ENCODE measurements at places on chromosomes 1 and 21.

DNA sequence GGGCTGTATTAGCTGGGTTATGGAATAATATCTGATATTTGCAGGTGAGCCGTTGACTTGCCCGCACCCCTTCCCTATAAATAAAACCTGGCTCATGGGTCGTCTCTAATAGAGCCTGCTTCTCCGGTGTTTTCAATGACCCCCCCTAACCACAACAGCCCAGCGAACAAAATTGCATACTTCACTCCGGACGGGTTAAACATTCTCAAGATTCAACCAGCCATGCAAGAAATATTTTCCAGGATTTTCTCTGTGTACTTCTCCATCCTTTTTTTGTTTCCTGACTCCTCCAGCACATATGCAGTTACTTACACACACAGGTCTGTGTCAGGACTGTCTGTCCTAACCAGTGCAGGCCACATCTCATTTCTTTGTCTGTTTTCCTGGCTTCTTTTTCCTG is 267.7 kb downstream of the ZNF648 start:
- no peak for DNase-seq

GRCh38 chr1:60745484-60745883 is 336.9 kb upstream of the NFIA start:
- no peak for DNase-seq

- no peak for DNase-seq
These were observed 65.2 kb downstream of the NOS1AP start for GRCh38 chr1:162134646-162135045.

DNA sequence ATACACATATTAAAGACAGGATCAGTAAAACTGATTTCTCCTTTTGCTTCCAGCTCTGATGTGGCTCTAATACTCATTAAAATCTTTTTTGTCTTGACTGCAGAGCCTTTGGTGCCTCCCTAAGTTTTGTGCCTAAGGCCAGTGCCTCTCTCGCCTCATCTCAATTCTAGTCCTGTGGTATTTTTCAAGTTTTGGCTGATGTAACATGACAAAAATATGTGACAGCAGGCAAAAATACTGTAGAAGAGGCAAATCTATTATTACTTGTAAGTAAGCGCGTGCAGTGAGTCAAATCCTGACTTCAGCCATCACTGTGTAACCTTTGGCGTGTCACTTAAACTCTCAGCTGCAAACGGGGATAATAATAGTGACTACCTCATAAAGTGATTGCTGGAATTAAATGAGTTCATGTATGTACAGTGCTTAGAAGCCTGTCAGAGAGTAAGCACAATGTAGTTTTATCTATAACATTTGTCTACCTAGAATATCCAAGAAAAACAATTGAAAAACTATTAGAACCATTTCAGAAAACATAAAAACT is 74.0 kb downstream of the MAB21L3 start:
- DNase-seq: no peak

DNA sequence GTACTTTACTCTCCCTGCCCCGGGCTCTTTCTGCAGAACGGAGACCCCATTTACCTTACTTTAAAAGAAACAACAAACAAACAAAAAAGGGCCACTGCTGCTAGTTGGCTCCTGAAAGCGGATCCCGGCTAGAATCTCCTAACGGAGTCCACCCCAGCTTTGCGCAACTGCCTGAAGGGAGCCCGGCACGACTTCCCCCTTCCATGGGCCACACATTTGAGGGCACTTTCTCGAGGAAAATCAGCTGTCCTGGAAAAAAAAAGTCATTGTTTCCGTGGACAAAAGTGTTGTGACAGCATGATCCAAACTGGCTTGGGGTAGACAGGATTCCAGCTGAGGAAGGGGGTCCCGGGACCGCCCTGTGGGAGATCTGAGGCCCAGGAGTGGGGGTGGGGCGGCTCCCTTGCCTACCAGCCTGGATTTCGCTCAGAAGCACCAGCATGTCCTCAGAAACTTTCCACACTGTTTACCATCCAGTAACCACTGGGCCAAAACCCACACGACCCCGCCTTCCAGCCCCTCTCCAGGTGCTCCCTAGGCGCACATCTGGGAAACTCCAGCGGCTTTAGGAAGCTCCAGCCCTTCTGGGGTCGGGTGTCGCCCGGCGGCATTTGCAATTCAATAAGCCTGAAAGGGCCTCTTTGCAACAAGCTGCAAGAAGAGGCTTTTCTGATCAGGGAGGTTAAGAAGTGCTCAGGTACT is 4.8 kb downstream of the RIPK4 start:
- no peak for DNase-seq

DNA sequence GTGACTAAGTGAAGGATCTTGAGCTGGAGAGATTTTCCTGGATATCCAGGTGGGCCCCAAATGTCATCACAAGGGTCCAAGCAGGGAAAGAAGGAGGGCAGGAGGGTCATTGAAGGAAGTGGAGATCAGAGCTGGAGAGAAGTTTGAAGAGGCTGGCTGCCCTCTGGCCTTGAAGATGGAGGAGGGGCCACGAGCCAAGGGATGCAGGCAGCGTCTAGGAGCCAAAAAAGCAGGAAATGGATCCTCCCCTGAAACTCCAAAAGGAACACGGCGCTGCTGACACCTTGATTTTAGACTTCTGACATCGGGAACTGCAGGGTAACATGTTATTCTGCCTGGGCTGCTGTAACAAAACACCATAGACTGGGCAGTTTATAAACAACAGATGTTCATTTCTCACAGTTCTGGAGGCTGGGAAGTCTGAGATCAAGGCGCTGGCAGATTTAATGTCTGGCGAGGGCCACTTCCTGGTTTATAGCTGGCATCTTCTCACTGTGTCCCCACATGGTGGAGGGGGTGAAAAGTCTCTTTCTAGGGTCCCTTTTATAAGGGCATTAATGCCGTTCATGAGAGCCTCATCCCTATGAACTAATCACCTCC is 28.8 kb upstream of the ZBTB21 start:
- DNase-seq: no peak

- no peak for DNase-seq
These were observed 29.9 kb upstream of the DDAH1 start for GRCh38 chr1:85494904-85495266.

- no peak for DNase-seq
These were observed 165.1 kb upstream of the CACNA1E start for GRCh38 chr1:181318022-181318857.

DNA sequence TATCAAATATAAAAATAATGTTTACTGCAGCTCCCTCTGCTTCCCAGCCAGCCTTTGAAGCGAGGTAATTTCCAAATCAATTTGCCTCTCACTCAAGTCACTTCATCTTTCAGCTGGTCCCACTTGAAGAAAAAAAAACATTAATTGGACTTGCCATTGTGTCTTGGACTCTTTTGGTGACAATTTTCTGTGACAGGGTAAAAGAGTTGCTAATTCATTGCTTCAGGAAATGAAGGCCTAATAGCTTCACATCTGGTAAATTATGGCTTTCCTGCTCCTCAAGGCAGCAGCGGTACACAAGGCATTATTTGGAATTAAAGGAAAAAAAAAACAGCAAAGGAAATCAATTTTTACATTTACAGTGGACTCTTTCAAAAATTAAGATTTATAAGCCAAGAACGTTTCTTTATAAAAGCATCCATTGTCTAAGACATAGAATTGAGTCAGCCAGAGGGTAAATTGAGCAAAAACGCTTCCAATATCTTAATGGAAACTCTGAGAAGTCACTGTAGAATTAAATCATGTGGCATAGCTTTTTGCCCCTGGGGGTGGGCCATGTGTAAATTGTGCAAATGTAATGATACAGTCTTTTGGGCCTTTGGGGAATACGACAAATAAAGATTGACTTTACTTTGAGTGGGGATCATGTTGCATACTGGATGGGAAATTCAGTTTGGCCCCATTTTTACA is 102.5 kb downstream of the LYPLAL1 start:
- no peak for DNase-seq

DNA sequence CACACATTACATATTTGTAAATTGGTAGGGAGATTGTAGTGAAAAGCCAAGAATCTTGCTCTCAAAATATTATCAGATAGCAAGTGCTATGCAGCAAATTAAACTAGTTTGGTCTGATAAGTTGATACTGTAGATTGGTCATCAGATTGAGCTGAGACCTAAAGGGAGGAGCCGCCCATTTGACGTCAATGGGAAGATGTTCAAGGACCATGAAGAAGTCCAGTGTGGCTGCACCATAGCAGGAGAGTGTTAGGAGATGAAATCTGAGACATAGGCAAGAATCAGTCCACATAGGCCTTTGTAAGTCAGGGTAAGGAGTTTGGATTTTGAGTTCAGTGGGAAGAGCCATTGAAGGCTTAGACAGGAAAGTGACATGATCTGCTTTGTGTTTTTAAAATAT is 16.3 kb downstream of the ZMPSTE24 start:
- DNase-seq: no peak

- DNase-seq: no peak
These were observed 40.2 kb downstream of the PLXNA2 start for GRCh38 chr1:208203848-208204609.

- no peak for DNase-seq
These were observed 29.8 kb upstream of the LRRC38 start for GRCh38 chr1:13543451-13544220.

GRCh38 chr1:169538998-169539871 is 47.0 kb downstream of the F5 start:
- no peak for DNase-seq

DNA sequence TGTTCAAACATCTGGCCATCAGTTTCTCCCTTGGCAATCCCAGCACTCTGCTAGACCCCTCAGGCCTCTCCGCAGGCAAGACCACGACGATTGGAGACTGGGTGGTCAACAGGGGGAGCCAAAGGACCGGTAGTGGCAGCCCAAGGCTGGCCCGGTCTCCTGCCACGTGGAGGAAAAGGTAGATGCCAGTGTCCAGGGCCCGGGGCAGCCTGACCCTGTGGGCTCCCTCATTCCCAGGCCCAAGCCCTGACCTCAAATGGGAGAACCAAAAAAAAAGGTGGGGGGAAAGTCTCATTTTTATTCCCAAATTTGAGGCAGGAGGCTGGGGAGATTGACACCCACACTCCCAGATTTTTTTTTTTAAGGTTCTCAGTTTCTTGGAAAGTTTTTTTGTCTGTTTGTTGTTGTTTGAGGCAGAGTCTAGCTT is 24.8 kb downstream of the S100A6 start:
- peak; percentile 77 for DNase-seq

- DNase-seq: peak; percentile 3
These were observed 129.3 kb downstream of the CNIH3 start for GRCh38 chr1:224745394-224745793.

DNA sequence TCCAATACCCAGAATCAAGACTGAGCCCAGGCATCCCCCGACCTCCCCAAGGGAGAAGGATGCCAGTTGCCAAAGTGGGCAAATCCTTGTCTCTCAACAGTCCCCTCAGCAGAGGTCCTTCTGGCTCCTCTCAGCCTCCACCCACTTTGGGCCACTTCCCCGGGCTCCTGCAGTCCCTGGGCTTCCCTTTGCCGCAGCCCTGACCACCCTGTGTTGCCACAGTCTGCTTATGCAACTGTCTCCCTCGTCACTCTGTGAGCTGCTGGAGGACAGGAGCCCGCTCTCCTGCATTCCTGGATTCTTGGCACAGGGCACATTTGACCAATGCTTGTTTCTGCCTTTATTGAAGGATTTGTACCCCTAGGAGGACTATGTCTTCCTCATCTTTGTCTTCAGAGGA is 2.9 kb upstream of the LRP8 start:
- no peak for DNase-seq

All from naive thymus-derived CD8-positive, alpha-beta T cell (primary cell).